ENCODE measurements at places on chromosomes 1 and 21. TPM values are rescaled to one million over a fixed set of nuclear protein-coding genes. Genes with fewer than 3 reads are reported as not detected.

- DNase-seq, result peak; percentile 87
- H3K4me3 ChIP-seq, result no peak overlapping the region
- H3K27me3 ChIP-seq, result peaks cover 6% of the 10 kb centered on the region
- peaks cover 29% of the 10 kb centered on the region for H3K4me1 ChIP-seq
- H3K36me3 ChIP-seq, result no peaks in the 10 kb centered on the region
- H3K27ac ChIP-seq, result no peak overlapping the region
Observed at GRCh38 chr1:121522061-121522759, 337.4 kb downstream of the SRGAP2C start.

DNA sequence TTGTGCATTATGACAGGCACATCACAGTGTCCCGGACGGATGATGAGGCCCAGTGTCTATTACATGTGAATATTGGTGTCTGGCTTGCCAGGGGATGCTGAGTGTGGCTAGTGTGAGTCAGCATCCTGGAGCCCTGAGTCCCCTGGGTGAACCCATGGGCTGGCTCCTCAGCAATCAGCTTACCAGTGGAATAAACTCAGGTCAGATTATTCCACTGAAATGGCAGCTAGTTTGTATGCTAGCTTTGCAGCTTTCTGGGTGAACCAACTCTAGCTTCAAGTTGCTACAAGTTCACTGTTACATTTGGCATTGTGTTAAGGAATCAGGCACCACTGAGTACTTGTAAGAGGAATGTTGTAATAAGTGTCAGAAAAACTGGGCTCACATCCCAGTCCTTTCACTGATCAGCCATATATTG, 23.9 kb upstream of the RPTN start:
- H3K4me1 ChIP-seq, result no peaks in the 10 kb centered on the region
- H3K36me3 ChIP-seq, result no peaks in the 10 kb centered on the region
- no peak for DNase-seq
- no peaks in the 10 kb centered on the region for H3K27me3 ChIP-seq
- no peak overlapping the region for H3K4me3 ChIP-seq
- no peak overlapping the region for H3K27ac ChIP-seq

DNA sequence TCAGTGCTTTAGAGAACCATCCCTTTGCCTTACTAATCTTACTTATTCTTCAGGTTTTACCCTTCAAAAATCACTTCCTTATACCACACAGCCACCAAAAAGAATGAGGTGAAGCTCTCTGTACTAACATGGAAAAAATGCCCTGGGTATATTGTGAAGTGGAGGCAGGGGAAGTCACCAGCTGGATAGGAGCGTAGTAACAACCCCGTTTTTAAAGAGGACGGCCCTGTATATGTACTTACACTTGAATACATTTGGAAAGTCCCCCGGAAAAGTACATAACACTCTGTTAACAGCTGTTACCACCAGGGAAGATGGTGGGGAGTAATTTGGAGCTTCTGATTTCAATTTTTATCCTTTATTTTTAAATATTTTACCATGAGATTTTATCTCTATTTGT, 28.2 kb upstream of the KHDRBS1 start:
- H3K4me3 ChIP-seq, result no peak overlapping the region
- H3K36me3 ChIP-seq, result no peaks in the 10 kb centered on the region
- H3K27ac ChIP-seq, result peak overlapping the region; percentile 17
- H3K27me3 ChIP-seq, result no peaks in the 10 kb centered on the region
- H3K4me1 ChIP-seq, result peaks cover 11% of the 10 kb centered on the region

DNA sequence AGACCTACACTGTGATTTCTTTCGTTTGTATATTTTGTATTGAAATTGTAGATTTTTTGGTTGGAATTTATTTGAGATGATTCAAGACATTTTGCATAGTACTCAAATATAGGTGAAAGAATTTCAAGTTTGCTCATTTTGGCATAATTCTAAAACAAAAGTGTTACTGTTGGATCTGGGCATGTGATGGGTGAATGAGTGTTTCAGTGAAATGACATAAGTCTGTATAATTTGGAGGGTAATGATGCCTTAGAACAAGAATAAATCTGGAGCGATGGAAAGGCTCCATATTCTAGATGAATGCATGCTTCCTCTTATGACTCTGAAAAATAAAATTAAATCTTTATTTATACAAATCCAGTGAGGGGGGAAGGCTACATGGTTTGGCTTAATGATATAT, 41.0 kb downstream of the NFIA start:
- H3K36me3 ChIP-seq, result no peaks in the 10 kb centered on the region
- DNase-seq, result no peak
- H3K4me3 ChIP-seq, result no peak overlapping the region
- H3K27ac ChIP-seq, result no peak overlapping the region
- peaks cover 42% of the 10 kb centered on the region for H3K4me1 ChIP-seq
- H3K27me3 ChIP-seq, result no peaks in the 10 kb centered on the region

GRCh38 chr1:166111430-166111829, 55.4 kb downstream of the FAM78B start:
- no peak for DNase-seq
- no peak overlapping the region for H3K27ac ChIP-seq
- H3K4me3 ChIP-seq, result no peak overlapping the region
- H3K4me1 ChIP-seq, result no peaks in the 10 kb centered on the region
- no peaks in the 10 kb centered on the region for H3K27me3 ChIP-seq

GRCh38 chr1:89167590-89168230, 8.1 kb downstream of the GBP7 start:
- DNase-seq, result no peak
- no peak overlapping the region for H3K4me3 ChIP-seq
- no peaks in the 10 kb centered on the region for H3K4me1 ChIP-seq
- H3K27me3 ChIP-seq, result no peaks in the 10 kb centered on the region

- no peaks in the 10 kb centered on the region for H3K27me3 ChIP-seq
- no peaks in the 10 kb centered on the region for H3K4me1 ChIP-seq
- H3K36me3 ChIP-seq, result no peaks in the 10 kb centered on the region
- no peak overlapping the region for H3K4me3 ChIP-seq
Observed at GRCh38 chr1:86453664-86454063, 15.1 kb upstream of the CLCA1 start.

DNA sequence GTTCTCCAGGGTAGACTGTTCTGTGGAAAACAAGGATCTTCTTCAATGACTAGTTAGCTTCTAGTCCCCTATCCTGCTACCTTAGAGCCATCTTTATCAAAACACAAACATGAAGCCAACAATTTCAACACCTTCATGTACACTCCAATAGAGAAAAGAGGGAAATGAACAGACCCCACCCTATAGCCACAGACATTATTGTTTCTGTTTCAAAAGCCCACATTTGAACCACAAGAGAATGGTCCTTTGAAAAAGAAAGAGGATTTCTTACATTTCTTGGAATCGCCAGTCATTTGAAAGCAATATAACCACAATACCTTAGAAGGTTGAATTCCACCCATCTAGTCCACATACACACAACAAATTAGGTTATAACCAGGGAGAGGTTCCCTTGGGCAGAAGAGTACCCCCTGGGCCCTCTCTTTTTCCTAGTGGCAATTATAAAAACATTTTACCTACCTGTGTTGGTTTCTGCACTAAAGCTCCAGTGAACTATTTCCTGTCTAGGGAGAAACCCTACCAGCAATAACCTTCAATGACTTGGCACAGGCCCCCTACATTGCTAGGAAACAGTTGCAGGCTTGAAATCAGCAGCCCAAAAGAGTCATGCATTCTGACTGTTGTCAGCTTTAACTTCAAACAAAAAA, 2.7 kb upstream of the LPGAT1 start:
- no peaks in the 10 kb centered on the region for H3K36me3 ChIP-seq
- peaks cover 8% of the 10 kb centered on the region for H3K4me1 ChIP-seq
- no peak overlapping the region for H3K4me3 ChIP-seq
- DNase-seq, result no peak
- no peak overlapping the region for H3K27ac ChIP-seq
- no peaks in the 10 kb centered on the region for H3K27me3 ChIP-seq

GRCh38 chr1:3359756-3360440, 94.6 kb upstream of the ARHGEF16 start:
- no peak overlapping the region for H3K4me3 ChIP-seq
- peak; percentile 68 for DNase-seq
- H3K36me3 ChIP-seq, result no peaks in the 10 kb centered on the region
- H3K4me1 ChIP-seq, result peaks cover 12% of the 10 kb centered on the region
- H3K27me3 ChIP-seq, result no peaks in the 10 kb centered on the region

DNA sequence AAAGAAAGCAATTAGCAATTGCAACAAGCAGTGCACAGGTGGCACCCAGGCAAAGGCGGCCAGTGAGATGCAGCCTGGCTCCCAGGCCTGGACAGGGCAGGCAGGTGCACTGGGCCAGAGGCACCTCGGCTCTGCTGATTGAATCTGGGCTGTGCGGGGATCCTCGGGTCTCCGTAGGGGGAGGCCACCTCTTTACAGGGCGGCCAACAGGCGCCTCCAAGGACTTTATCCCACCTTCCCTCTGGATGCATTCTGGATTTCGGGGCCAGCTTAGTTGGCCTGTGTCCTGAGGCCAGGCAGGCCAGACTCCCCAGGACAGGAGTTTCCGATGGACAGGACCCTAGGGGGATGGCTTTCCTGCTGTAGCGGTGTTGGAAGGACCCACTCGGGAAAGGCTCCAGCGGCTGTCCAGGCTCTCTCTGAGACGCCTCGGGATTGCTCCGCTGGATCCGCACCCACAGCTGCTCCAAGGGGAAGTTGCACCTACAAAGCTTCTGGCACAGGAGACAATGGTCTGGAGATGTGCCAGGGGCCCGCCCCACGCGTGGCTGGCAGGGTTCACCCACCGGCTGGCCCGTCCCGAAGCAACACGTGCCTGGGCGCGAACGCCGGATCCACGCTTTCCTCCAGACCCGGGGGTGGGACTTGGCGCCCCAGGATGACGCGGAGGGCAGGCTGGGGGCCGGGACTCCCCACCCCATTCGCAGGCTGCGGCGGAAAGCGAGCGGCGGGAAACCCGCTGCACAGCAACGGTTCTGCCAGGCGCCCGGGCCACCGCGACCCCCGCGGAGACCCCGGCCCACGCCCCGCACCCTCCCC, 810 bp downstream of the SLC19A1 start:
- H3K27ac ChIP-seq, result peak overlapping the region; percentile 85
- H3K36me3 ChIP-seq, result no peaks in the 10 kb centered on the region
- peaks cover 14% of the 10 kb centered on the region for H3K4me1 ChIP-seq
- peak overlapping the region; percentile 83 for H3K4me3 ChIP-seq

DNA sequence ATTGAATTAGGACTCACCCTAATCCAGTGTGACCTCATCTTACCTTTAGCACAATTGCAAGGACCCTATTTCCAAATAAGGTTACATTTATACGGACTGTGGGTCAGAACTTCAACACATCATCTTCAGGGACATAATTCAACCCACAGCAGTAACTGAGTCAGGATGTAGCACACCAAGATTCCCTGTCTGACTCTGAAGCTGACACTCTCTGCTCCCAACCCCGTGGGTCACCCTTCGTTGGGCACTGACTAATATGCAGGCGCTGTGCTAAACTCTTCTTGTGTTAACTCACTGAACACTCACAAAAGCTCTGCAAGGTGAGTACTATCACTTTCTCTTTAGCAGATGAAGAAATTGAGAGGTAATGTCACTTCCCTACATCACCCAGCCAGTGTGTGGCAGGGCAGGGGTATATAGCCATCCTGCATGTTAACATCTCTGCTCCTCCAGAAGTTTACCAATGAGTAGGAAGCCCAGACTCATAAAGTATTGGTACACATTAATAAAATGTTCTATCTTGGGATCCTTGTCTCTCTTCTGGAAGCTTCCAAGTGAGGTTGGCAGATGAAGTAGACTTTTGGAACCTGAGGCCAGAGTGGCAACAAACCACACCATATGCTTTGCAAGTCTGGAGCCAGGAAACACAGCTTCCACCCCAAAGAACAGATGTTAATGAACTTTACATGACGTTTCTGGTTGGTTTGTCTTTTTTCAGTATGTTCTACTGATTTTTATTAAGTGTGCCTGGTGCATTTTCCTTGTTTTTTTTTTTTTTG, 139.2 kb upstream of the KLHDC7A start:
- no peak overlapping the region for H3K27ac ChIP-seq
- H3K4me3 ChIP-seq, result no peak overlapping the region
- no peaks in the 10 kb centered on the region for H3K27me3 ChIP-seq

DNA sequence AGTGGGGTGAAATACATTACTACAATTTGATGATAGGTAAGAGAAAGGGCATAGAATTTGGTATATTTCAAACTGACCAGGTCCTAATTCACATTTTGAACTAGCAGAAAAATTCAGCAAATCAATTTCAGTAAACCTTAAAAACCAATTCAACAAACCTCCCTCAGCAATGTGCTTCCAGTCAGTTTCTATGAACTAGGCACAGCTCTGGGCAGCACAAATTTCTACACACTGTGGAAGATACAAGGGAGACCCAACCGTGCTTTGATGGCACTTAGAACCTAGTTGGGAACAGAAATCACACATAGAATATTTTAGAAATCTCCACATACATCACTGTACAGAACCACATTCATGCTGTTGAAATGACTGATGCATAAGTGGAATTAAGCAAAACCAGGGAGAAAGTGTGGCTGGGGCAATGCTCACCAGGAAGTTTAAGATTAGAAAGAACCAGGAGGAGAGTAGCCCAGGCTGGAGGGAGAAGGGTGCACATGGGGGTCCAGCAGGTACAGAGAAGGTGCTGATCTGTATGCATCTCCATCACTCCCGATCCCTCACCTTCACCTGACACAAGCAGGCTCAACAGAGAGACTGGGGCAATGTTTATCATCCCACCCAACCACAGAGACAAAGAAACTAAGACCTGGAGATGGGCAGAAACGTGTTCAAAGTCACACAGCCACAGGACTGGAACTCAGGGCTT, 14.8 kb downstream of the C1orf226 start:
- H3K36me3 ChIP-seq, result no peaks in the 10 kb centered on the region
- no peak for DNase-seq
- no peaks in the 10 kb centered on the region for H3K4me1 ChIP-seq
- no peak overlapping the region for H3K4me3 ChIP-seq
- H3K27me3 ChIP-seq, result peaks cover 37% of the 10 kb centered on the region

DNA sequence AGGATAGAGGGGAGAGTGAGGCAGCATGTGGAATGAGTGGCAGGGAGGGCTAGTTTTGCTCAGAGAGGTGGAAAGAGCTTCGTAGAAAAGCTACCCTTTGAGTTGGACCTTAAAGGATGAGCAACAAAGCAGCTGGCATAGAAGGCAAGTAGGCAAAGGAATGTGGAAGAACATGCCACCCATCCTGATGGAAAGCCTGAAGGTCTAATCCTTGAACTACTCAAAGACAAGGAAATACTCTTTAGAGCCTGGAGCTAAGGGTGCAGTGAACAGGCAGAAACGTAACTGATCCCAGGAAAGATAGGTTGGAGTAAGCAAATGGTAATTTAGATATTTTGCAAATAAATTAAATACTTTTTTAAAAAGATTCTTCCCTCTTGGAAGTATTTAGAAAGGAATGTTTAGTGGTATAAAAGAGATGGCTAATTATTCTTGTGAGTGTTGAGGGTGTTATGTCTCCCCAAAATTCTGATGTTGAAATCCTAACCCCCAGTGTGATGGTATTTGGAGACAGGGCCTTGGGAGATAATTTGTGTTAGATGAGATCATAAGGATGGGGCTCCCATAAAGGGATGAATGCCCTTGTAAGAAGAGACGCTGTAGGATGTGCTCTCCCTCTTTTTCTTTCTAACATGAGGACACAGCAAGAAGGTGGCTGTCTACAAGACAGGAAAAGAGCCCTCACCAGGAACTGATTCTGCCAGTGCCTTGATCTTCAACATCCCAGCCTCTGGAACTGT, 308.1 kb upstream of the RUNX1 start:
- H3K4me3 ChIP-seq, result no peak overlapping the region
- no peaks in the 10 kb centered on the region for H3K4me1 ChIP-seq
- no peak for DNase-seq
- no peaks in the 10 kb centered on the region for H3K27me3 ChIP-seq

ADORA3 gene
- 44.3 TPM for total RNA-seq

All from stomach (tissue), 19 donors.